ENCODE measurements at places on chromosomes 4 and X. TPM values are rescaled to one million over a fixed set of nuclear protein-coding genes. Genes with fewer than 3 reads are reported as not detected.

SETD7 gene
- total RNA-seq, result 19.6 TPM

FLNA gene
- 824 TPM for total RNA-seq

VCX2 gene
- not detected for total RNA-seq

HAND2 gene
- total RNA-seq, result not detected

UGT2B11 gene
- total RNA-seq, result not detected

RAB41 gene
- total RNA-seq, result not detected

DUSP21 gene
- total RNA-seq, result not detected

PPAT gene
- 63.6 TPM for total RNA-seq

PNMA6F gene
- total RNA-seq, result not detected

GLRA2 gene
- not detected for total RNA-seq

FAM149A gene
- total RNA-seq, result 0.33 TPM

CXCL8 gene
- total RNA-seq, result 10.8 TPM

GLUD2 gene
- 0.68 TPM for total RNA-seq

CENPVL1 gene
- not detected for total RNA-seq

TMSB15C gene
- 3.1 TPM for total RNA-seq

REPS2 gene
- total RNA-seq, result not detected

XG gene
- not detected for total RNA-seq

SSX2 gene
- not detected for total RNA-seq

ATP10D gene
- total RNA-seq, result 0.71 TPM

ANKRD17 gene
- 67.4 TPM for total RNA-seq

PSAPL1 gene
- not detected for total RNA-seq

VGLL1 gene
- total RNA-seq, result not detected

SPON2 gene
- 21.6 TPM for total RNA-seq

NPNT gene
- total RNA-seq, result 0.12 TPM

IL13RA2 gene
- not detected for total RNA-seq

TREX2 gene
- 1.1 TPM for total RNA-seq

UTP3 gene
- total RNA-seq, result 45.9 TPM

MAGEE1 gene
- total RNA-seq, result 2.0 TPM

CXCL3 gene
- total RNA-seq, result not detected
